ENCODE measurements at places on chromosomes 13 and 19.

GRCh38 chr13:74795526-74795925 is 661.3 kb upstream of the KLF12 start:
- DNase-seq = no peak

DNA sequence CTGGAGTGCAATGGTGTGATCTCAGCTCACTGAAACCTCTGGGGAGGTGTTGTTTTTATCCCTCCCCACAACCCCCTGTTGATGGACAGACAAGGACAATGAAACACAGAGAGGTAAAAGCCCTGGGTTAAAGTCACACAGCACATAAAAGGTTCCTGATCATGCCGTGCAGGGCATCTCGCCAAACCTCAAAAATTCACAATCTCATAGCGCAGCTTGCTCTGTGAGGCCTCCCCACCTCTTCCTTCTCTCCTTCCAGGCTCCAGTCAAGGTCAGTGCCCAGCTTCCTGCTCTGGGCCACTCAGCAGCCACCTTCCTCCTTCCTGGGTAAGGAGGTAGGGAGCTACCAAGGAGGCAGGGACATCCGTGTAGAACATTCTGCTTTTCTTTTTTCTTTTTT is 2.3 kb downstream of the FUT2 start:
- DNase-seq = no peak

DNA sequence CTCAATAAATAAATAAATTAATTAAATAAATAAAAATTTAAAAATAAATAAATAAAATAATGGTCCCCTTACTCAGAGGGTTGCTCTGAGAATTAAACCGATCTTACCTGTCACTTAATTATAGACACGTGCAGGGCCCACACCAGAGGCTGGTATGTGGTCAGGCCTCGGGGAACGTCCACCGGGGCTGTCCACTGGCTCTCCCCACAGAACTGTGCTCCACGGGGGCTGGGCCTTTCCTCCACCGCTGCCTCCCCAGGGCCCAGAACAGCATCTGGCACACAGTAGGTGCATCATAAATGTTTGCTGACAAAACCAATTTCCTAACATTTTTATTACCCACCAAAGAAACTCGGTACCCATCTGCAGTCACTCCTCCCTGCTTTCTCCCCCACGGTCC is 69.2 kb downstream of the CEBPG start:
- no peak for DNase-seq

GRCh38 chr19:16206046-16206605 is 8.4 kb downstream of the AP1M1 start:
- no peak for DNase-seq

DNA sequence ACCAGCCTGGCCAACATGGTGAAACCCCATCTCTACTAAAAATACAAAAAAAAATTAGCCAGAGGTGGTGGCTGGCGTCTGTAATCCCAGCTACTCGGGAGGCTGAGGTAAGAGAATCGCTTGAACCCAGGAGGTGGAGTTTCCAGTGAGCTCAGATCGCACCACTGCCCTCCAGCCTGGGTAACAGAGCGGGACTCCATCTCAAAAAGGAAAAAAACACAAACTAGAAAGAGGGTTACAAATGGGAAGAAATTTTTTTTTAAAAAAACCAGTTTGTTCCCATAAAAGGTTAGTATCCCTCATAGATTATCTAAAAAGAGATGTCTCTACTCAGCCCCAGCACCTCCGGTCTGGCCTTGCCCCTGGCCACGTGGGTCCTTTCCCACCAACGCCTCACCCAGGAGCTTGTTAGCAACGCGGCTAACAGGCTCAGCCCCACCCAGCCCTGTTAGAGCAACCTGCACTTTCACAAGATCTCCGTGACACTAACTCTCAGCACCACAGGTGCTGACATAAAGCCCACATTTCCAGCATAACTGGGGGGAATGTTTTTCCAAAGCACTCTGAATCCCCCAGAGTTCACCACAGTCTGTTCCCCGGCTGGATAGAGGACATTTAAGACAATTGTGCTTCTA is 4.3 kb downstream of the DMKN start:
- peak; percentile 68 for DNase-seq
